ENCODE measurements at places on chromosomes 11 and 22. TPM values are rescaled to one million over a fixed set of nuclear protein-coding genes. Genes with fewer than 3 reads are reported as not detected.

PRG3 gene
- total RNA-seq, result not detected

DNA sequence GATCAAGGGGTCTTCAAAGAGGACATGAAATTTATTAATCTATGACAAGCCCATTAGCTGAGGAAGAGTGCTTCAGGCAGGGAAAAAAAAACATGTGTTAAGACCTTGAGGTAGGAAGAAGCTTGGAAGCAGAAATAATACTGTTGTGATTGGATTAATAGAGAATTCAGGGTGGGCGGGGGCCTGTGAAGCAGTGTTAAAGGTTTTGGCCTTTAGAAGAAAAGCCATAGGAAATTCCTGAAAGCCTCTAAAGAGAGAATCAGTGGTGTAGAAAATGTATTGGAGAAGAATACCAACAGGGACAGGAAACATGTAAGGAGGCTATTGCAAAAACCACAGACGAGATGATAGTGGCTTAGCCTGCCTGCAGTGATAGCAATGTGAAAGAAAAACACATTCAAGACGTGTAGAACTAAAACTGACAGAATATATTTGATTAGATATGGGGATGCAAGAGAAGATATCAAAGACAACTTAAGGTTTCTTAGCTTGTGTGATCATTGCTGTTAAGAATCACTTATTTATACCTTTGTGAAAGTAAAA, 404.4 kb upstream of the ANO3 start:
- no peak for DNase-seq

DNA sequence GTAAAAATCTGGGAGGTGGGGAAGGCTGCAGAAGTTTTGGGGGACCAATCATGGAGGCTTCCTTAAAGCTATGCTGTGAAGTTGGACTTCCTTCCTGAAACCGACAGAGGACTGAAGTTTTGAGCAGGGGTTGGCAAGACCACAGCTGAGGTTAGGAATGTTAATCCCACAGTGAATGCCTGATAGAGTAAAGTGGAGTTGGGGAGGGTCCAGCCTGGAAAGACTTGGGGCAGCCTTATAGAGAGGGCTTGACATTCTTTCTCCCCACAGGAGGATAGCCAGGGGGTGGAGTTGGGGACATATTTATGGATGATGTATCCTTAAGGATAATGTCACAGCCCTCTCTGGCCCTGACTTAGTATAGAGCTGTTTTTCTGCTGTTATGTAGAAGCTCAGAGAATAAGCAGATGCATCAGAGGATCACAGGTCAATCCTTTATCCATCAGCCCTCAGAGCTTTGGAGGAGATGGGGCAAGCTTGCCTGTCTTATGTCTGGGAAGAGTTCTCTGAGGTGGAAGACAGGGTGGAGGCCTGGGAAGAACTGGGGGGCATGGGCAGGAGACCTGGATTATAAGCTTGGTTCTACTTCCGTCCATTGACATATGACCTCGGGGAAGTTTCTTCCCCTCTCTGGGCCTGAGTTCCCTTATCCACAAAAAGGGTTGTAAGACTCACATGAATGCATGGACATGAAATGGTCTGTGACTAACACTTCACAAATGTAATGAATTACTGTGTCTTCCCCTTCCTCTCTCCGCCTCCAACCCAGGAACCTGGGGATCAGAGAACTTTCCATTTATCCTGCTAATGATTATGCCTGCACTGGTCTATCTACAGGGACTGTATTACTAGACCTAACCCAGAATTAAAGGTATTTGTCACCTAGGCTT, 317.8 kb downstream of the MIAT start:
- no peak for DNase-seq

DNA sequence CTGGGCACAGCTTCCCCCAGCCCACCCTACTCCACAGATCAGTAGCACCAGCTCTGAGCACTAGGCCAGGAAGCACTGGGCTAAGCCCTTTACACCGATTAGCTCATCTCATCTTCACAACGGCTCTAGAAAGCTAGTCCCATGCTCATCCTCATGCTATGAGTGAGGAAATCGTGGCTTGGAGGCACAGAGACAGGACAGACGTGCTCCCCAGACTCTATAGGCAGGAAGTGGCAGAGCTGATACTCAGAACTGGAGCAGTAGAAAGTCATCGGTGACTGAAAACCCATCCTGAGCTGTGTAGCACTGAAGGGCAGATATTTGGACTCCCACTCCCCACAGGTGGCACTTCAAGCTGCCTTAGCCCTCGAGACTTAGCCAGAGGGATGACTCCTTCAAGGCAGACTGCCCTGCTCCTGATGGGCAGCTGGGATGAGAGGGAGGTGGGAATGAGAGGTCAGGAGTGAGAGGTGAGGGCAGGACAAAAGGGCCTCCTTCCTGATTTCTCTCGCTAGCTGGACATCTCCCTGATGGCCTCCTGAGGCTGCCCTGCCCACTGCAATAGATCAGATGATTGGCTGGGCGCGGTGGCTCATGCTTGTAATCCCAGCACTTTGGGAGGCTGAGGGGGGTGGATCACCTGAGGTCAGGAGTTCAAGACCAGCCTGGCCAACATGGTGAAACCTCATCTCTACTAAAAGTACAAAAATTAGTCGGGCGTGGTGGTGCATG, 9.7 kb downstream of the CD5 start:
- no peak for DNase-seq

FADD gene
- 31.5 TPM for total RNA-seq

LRRC55 gene
- not detected for total RNA-seq

DNA sequence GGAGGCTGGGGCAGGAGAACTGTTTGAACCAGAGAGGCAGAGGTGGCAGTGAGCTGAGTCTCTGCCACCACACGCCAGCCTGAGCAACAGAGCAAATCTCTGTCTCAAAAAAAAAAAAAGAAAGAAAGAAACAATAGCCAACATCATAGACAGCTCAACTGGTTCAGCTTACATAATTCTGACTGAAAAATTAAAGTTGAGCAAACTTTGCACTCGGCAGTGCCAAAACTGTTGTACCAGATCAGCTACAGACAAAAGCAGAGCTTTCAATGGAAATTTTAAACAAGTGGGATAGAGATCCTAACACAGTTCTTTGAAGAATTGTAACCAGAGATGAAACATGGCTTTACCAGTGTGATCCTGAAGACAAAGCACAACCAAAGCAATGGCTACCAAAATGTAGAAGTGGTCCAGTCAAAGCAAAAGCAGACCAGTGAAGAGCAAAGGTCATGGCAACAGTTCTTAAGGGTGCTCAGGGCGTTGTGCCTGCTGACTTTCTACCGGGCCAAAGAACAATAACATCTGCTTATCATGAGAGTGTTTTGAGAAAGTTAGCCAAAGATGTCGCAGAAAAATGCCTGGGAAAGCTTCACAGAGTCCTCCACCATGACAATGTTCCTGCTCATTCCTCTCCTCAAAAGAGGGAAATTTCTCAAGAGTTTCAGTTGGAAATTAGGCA, 59.3 kb downstream of the TTC28 start:
- DNase-seq, result no peak

GRCh38 chr11:68545796-68546195, 85.2 kb downstream of the PPP6R3 start:
- no peak for DNase-seq

DNA sequence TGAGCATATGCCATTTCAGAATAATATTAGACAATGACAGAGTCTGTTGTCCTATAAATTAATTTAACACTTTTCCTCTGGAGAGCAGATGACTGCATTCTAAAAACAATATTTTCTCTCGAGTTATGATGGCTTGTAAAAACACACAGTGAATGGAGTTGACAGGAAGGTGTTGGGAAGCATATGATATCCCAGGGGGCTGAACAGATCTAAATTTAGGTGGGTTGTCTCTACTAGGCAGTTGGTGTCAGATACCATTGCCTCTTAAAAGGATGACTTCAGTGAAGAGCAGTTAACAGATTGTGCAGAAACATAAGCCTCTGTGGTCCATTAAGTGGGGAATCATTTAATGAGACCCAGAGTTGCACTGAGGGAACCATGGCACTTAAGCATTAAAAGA, 30.7 kb downstream of the SVIP start:
- DNase-seq, result no peak

DNA sequence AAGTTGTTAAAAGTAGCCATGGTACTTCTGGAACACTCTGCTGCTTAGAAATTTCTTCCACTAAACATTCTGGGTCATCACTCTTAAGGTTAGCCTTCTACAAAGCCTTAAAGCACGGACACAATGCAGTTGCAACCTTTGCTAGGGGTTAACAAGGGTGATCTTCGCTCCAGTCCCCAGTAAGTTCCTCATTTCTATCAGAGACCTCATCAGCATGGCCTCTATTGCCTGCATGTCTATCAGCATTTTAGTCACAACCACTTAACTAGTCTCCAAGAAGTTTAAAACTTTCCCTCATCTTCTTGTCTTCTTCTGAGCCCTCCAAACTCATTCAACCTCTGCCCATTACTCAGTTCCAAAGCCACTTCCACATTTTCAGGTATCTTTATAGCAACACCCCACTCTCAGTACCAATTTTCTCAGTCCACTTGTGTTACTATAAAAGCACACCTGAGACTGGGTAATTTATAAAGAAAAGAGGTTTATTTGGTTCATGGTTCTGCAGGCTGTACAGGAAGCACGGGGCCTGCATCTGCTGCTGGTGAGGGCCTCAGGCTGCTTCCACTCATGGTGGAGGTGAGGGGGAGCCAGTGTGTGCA, 48.7 kb upstream of the TH start:
- no peak for DNase-seq

ARFGAP2 gene
- 87.5 TPM for total RNA-seq

DNA sequence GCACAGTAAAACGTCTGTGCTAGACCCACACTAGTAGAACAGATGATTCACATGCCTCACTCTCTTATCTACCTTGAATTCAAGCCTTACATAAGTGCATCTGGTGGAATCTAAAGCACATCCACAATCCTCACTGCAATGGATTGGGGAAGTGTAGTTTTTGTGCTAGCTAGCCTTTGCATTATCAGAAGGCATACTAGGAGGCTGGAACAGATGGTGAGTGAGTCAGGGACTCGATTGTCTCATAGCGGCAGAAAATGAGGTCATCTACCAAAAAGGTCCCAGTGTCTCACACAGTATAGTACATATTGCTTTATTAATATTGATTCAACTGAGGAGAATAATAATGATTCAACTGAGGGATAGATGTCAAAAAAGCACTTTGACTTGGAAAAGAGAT, 9.3 kb downstream of the MSANTD4 start:
- DNase-seq, result no peak

DNA sequence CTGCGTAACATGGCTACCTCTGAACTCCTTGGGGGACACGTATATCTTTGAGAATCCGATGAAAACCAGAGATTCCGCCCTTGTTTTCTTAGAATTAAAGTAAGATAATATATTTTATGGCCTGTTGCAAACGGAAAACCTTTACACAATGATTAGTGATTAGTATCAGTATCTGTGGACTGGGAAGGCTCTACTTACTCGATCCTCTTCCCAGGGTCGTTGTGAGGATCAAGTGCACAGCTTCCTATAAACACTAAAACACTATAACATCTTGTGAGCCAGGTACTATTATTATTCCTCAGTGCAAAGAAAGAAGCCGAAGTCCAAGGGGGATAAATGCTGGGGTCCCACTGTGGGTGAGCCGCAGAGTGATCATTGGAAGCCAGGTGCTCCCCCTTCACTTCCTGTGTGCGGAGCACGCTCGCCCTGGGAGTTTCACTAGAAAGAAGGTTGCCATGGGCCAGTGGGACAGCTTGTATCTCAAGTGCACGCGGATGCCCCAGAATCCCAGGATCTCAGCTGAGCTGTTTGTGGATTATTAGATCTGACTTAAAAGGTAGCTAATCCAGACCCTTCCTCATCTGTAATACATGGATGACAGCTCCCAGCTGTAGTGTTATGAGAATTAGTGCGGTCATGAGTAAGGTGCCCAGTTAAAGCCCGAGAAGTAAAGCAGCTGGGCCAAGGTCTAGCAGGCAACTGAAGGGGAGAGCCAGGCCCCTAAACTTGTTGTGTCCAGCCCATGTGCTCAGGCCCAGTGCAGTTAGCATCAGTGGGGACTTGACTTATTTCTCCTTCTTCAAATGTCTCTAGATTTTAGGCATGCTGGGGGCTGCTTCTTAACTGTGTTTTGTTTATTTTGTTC, 839 bp downstream of the CBY1 start:
- no peak for DNase-seq

- DNase-seq, result no peak
Measured at GRCh38 chr11:30174265-30175020, 56.4 kb upstream of the FSHB start.

DNA sequence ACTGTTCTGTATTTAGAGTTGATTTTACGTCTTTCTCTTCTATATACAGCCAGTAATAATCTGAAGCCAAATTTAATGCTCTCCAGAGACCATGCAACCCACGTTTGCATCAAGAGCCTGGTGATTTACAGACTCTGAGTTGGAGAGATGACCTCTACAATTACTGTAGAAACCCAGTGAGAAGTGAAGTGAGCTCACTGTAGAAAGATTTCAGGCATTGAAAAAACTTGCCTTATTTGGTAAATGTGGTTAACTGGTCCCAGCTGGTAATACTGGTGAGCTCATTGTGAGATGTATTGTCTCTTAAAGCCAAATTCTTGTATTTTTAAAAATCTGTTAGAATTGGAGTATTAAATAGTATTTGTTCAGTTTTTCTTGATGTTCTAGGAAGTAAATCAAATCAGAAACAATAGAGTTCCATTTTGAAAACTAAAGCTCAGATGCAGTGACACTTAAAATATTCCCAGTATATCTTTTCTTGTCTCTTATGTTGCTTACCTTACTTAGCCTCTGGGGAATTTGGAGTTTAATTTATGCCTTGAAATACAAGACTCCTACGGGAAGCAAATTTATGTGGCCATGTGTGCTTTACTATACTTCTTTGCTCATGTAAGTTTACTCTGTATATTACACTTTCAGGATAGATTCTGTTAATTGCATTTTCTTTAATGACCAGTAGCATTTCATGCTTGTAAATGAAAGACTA, 189.9 kb downstream of the ARHGAP42 start:
- peak; percentile 45 for DNase-seq

DNA sequence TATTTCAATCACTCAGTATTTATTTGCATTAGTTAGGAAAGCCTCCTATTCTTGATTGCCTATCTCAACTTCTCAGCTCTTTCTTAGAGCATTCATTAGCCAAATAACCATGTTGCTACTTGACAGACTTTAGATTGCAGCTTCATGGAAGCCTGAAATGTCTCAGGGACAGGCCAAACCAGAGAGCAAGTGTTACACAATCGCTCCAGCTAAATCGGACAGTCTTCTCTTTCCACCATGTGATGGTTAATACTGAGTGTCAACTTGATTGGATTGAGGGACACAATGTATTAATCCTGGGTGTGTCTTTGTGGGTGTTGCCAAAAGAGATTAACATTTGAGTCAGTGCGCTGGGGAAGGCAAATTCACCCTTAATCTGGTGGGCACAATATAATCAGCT, 106.5 kb upstream of the DRD2 start:
- DNase-seq, result no peak

- no peak for DNase-seq
Measured at GRCh38 chr22:42922374-42923191, 65.5 kb upstream of the ARFGAP3 start.

- DNase-seq, result no peak
Measured at GRCh38 chr11:130300567-130300966, 14.2 kb downstream of the ZBTB44 start.

- no peak for DNase-seq
Measured at GRCh38 chr11:125514336-125515101, 18.5 kb upstream of the FEZ1 start.

TRIM29 gene
- 32.9 TPM for total RNA-seq

GRCh38 chr11:93967258-93967657, 53.9 kb upstream of the HEPHL1 start:
- no peak for DNase-seq

- no peak for DNase-seq
Measured at GRCh38 chr11:79430280-79430679, 10.6 kb downstream of the TENM4 start.

Data from kidney (tissue), 22 donors.